ENCODE measurements at places on chromosomes 12 and 14.
A peak's percentile ranks its signal among the peaks of the same experiment; 100 is the strongest.

DNA sequence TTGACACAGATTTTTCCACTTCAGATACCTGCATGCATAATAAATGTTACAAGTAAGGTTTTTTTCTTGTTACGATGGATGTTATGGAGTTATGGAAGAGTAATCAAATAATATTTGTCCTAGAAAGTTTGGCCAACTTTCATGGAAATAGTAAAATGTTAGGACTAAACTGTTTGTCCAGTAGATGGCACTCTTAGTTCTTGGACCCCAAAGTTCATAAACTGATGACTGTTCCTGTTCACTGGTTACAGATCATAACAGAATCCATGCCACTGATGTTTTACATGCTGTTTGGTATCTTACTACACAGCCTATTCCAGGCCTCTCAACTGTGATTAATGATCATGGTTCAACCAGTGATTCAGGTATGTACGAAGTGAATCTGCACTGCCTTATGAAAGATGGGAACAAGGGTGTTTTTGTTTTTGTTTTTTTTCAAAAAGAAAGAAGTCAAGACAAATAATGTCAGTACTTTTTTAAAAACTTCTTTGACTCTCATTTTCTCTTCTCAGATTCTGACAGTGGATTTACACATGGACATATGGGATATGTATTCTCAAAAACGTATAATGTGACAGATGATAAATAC, 48.8 kb upstream of the SLCO1C1 start:
- peak; percentile 46 for DNase-seq

DNA sequence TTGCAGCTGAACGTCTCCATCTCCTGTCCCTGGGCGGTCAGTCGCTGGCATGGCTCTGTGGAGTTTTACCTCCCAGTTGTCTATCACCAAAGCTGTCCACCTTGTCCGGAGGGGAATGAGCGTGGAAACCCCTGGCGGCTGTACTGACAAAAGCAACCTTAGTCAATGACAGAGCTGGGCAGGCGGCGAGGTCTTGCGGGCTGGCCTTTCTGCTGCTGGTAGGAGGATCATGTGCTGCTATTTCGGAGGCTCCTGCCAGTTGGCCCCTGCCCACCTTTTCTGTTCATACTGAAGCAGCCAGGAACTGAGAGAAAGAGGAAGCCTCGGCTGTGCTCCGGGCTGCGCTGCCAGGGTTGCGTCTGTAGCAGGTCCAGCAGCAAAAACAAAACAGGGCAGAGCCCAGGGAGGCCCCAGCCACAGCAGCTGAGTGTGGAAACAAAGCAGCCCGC, 57.7 kb downstream of the HMGA2 start:
- peak; percentile 32 for DNase-seq

GRCh38 chr14:93042968-93043940, 72.5 kb downstream of the ITPK1 start:
- DNase-seq, result peak; percentile 51

GRCh38 chr12:62604871-62605270, 138.2 kb downstream of the MON2 start:
- peak; percentile 50 for DNase-seq
